WTC11 (cell line): ENCODE measurements at places on chromosomes 4 and X.

- no peak for DNase-seq
Measured at GRCh38 chr4:2939383-2940243, 23.6 kb downstream of the NOP14 start.

DNA sequence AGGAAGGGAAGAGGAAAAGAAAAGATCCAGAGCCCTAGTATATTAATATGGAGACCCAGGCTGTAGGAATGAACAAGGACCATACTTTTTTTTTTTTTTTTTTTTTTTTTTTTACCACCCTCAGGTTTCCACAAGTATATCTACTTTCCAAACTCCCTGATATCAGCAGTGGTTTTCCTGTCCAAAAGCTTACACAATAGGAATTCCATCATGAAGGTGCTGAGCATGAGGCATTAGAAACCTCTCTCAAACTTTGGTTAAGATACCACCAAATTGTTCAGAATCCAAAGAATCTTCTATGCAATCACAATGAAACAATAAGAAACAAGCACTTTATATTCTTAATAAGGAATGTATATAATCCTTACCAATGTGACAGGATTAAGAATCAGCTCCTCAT is 26.5 kb downstream of the RPS6KA3 start:
- no peak for DNase-seq

- no peak for DNase-seq
Measured at GRCh38 chrX:38807873-38808272, 6.6 kb downstream of the MID1IP1 start.

DNA sequence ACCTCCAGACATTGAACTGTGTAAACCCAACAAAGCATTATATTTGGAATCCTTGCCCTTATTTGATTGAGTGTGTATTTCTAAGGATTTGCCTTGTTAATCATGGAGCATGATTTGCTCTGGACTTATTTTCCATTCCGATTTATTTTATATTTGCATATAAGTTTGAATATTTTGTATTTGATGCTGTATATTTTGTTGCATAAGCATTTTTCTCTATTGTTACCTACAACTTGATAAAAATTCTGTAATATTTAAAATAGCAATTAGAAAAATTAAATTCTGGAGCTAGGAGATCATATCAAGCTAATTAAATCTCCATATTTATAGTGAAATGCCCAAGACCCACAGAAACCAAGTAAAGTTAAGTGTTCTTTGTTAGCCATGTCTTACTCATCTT is 47.2 kb downstream of the USO1 start:
- no peak for DNase-seq

- DNase-seq: no peak
Measured at GRCh38 chr4:58760100-58760499, 1649.9 kb upstream of the IGFBP7 start.

GRCh38 chr4:123749383-123749782 is 352.8 kb downstream of the SPRY1 start:
- no peak for DNase-seq

GRCh38 chr4:40200875-40201801 is 4.3 kb downstream of the RHOH start:
- no peak for DNase-seq
